Suppressor macrophage treated with lipopolysaccharide for 1 hour (primary cell): ENCODE measurements at places on chromosomes 1 and 21.

- peak; percentile 63 for DNase-seq
These were observed 39.1 kb downstream of the TYW3 start for GRCh38 chr1:74771913-74772515.

- DNase-seq: peak; percentile 86
These were observed 27.7 kb downstream of the CAPZB start for GRCh38 chr1:19457607-19458006.

DNA sequence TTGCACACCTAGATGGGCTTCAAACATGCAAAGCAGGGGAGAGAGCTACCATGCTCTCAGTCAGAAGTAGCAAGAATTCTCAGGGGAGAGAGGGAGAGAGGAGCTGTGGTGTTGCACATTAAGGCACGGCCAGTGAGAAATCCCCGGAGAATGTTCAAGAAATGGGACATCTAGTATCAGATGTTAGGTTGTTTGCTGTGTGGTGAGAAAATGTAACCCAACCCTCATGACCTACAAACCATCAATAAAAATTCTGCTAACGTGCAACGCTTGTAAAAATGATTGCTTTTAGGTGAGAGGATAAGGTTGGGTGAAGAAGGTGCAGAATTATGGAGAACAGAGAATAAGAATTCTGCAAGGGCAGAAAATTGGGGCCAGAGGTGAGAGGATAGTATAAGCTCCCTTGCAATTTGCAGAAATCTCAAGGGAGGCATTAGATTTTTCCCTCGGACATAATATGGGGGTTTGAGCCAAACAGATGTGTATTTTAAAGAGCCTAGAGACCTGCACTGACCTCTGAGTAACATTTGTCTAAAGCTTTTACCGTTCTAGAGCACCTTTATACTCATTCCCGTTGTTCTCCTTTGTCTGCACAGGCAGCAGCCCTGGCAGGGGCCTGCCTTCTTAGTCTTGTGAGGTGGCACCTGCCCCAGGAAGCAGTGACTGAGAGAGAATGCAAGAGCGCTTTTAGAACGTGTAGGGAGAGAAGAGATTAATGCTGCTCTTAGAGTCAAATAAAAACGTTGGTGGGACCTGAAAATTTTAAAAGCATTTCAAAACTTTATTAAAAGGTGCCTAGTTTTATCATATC is 25.4 kb upstream of the KIAA0040 start:
- no peak for DNase-seq

- no peak for DNase-seq
These were observed 28.4 kb upstream of the CD2 start for GRCh38 chr1:116725798-116726197.

- peak; percentile 69 for DNase-seq
These were observed 71.1 kb downstream of the SKI start for GRCh38 chr1:2299131-2299627.

GRCh38 chr1:67689267-67690017 is 4.4 kb downstream of the GADD45A start:
- peak; percentile 51 for DNase-seq

DNA sequence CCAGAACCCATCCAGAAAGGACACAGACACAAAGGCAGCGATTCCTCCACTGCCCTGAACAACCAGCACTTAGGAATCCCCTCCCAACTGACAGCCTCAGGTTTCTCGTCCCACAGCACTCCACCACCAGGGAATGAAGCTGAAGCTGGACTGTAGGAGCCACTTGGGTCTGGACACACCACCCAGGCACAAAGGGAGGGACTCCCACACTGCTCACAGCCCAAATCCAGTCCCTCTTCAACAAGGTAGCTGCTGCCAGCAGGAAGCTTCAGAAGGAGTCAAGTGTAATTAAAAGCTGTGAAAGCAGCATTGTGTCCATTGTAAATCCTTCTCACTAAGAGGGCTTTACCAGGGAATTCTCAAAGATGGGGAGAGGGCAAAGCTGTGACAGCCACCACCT is 29.0 kb downstream of the LMX1A start:
- DNase-seq: no peak

GRCh38 chr21:40689217-40689616 is 157.7 kb downstream of the DSCAM start:
- no peak for DNase-seq
